ENCODE measurements at places on chromosomes 7 and 10.
A peak's percentile ranks its signal among the peaks of the same experiment; 100 is the strongest.

DNA sequence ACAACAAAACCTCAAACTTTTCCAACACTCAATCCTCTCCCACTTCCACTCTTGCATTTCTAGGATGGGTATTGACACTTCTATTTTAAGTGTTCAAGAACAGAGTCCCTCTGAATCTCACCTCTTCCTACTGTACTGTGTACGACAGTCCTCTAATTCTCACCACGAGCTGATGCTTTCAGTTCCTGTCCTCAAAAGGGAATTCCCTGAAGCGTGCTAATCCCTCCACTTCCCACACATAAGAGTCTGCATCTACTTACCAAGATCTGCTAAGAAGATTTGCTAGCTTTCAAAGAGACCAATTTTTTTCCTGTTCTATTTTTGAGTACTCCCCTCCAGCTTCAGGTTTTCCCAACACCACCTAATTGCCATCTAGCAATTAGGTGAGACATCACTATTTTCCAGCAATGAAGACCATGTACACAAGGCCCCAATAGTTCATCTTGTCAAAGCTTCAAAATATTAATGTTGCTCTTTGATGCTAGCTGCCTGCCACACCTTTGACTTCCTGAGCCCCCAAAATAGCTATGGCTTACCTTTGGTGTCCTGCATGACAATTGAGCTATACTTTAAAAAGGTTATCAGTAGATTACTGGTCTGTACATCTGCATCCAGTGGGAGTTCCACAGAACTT, 54.4 kb downstream of the ARMH3 start:
- no peak for DNase-seq

- no peak for DNase-seq
These were observed 1.3 kb downstream of the NFE2L3 start for GRCh38 chr7:26153241-26153822.

DNA sequence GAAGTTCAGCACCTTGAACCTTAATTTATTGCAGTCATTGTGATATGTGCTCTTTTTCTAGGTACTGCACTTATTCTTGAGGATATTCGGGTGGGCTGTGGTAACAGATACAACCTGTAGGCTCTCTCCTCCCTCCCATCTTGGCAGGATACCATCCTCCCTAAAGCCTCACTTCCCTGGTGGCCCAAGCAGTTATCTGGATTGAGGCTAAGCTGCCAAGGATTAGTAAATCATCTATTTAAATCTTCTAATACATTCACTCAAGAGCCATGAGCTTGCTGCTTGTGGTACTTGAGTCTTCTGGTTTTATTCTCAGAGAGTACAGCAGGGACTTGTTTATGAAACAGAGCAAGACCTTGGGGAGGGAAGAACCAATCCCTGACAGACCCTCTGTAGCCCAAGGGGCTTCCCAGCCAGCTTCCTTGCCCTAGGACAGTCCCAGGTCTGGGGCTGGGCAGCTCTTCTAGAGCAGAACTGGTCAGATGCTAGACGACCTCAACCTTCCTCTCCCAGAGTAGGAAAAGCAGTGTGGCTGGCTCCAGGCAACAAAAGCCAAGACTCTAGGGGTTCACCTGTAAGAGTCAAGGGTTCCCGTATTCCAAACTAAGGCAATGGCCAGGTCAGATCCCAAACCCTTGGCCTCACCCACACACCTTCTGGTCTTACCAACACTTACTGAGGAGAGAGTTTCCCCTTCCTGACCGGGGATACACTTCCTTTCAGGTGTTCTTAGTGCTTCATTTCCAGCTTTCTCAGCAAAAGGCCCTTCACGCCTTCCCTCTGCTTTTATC, 21.3 kb downstream of the WNT8B start:
- DNase-seq: no peak

DNA sequence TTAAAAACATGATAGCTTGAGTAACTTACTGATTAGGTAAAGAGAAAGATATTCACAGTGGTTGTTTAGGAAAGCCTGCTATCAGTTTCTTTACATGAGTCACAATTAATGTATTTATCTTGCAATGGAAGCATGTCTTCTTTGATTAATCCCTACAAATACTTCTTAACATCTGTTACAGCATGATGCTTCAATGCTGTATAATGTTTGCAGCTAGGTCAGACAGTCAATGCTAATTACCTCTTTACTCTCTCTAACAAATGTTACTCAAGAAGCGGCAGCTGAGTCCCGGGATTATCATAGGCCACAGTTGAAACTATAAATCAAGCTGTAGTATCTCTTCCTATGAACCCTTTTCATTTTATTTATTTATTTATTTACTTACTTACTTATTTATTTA, 33.2 kb downstream of the ACBD5 start:
- DNase-seq: no peak

DNA sequence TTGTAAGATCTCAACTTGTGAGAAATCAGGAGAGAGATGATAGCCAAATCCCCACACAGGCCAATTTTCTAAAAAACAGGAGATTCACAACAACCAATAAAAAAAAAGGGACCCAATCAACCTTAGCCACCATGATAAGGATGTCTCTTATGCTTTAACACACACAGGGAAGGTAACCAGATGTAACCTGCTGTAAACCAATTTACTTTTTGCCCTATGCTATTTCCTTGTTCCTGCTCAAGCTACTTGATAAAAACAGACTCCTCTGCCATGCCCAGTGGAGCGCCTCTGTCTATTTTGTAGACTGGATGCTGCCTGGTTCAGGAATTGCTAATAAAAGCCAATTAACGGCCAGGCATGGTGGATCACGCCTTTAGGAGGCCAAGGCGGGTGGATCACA, 123.5 kb upstream of the NPVF start:
- no peak for DNase-seq

DNA sequence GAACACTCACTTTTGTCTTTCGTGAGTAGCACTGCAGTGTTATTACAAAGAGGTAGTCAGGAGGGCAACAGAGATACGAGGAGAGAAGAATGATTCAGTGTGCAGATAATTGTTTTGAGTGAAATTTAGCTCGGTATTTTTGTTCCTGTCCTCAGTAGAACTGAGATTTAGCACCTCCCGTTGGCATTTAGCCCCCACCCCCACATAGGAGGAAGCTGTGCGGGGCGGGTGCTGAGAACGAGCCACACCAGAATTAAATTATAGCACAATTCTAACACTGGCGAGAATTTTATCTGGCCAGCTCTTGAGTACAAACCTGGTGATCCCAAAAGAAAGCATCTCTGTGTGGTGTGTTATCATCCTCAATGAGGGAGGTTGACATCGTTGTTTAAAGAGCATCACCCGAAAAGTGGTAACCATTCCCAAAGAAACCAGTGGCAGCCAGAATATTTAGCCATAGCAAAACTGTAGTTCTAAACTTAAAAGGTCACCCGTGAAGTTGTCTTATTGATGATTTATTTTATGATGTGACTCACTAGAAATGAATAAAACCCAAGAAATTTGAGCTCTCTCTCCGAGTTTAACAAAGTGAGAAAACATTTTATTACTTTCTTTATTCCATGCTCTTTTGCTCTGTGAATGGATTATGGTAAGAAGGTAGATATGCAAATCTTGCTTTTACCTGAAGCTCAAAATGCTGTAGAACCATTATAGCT, 612.2 kb downstream of the SUGCT start:
- DNase-seq: no peak

DNA sequence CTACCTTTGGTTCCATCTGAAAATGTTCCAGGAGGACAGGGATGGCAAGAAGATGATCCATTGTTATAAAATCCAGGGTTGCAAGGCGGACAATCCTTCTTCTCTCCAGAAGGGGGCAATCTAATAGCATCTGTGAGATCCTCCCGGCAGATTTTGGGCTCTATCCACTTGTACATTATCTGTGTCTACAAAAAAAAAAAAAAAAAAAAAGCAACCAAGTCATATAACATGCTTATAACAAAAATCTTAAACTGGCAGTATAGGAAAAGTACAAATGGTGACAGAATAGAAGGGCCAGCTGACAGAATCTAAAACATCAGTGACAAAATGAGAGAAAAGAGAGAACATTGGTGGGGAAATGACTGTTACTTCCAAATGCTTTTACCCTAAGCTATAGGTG, 132.7 kb downstream of the ELAPOR2 start:
- DNase-seq: no peak

DNA sequence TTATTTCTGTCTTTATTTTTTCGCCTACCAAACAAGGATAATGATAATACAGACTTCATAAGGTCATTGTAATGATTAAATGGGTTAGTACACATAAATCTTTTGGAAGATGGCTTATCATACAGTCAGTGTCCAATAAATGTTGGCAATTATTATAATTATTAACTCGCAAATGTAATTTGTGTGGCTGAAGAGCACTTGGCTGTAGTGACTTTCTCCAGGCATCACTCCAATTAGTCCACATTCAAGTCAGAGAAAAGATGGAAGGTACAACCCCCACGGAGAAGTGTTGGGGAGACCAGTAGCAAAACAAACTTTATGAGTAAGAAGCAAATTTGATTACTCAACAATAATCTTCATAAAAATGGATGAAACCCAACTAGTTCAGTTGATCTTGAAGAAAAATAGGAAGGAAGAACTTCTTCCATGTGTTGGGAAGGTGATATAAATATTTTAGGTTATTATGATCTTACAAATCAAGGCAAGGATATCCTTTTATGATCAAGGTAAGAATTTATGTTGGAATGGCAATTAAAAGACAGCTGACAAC, 5.1 kb downstream of the AOAH start:
- DNase-seq: no peak

DNA sequence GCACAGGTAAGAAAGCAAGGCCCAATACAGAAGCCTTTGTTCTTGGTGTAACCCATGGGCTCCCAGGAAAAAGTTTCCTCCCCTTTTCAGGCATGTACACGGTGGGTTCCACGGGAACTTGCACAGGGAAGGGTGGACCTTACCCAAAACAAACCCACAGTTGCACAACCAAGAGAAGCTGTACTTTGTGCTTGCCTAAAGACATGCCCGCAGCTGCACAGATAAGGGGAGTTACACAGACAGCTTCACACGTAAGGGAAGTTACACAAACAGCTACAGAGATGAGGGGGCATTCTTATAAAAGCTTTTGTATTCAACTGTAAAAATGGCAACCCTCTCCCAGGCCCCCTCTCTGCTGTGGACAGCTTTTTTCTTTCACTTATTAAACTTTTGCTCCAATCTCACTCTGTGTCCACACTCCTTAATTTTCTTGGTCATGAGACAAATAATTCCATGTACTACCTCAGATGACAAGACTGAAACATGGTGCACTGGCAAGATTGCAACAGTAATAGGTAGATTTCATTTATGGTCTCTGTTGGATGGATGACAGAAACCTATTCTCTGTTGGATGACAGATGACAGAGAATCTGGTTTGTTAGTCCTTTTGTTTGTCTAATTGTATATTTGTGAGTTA, 72.9 kb downstream of the ATE1 start:
- no peak for DNase-seq

DNA sequence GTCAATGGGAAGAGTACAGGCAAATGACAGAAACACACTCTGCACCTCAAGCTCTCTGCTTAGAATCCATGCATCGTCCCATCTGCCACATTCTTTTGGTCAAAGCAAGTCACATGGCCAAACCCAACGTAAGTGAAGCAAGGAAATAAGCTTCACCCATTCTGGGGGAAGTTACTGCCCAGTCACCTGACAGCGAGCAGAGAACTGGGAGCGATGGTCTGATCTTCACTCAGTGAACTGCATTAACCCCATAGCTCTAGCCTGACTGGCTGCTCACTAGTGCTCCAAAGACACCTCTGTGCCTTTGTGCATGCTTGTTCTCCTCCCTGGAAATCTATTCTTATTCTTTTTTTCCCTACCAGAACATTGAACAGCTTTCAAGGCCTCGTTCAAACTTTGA, 89.9 kb downstream of the APBB1IP start:
- DNase-seq: no peak

- DNase-seq: no peak
These were observed 45.1 kb upstream of the ZPBP start for GRCh38 chr7:50138101-50138500.

DNA sequence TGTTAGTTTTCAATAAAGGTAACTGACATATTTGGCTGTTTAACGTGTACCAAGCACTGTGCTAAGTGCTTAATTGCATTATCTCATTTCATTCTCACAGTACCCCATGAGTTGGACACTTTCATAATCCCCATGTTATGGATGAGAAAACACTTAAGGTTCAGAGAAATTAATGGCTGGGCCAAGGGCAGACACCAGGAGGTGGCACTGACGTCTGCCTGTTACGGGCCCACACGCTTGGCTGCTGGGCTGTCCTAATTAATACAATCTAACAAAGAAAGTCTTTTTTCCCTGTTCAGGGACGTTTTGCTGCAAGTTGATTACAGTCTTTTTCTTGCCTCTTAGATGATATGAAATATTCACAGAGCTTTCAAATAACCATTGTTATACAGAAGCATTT, 16.1 kb downstream of the DYDC2 start:
- DNase-seq: no peak

- DNase-seq: no peak
These were observed 871 bp upstream of the CCL24 start for GRCh38 chr7:75814407-75814947.

GRCh38 chr7:41809529-41809939, 106.6 kb upstream of the INHBA start:
- no peak for DNase-seq

- peak; percentile 65 for DNase-seq
These were observed 69.1 kb downstream of the INPP5A start for GRCh38 chr10:132606536-132607316.

DNA sequence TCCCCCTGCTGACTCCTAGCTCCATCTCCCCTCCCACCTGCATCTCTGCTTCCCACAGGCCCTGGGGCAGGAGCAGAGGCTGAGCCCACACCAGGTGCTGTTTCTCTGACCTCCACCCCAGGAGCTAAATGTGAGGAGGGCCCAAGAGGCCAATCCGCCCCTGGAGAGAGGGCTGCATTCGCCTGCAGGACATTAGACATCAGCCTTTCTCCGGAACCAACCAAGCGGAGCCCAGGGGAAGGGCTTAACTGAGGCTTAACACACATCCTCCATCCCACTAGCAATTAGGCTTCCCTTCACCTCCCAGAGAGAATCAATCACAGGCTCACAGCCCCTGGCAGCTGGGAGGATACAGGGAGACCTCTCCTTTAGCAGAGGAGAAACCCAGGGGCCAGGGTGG, 50.5 kb downstream of the SH3PXD2A start:
- DNase-seq: no peak

DNA sequence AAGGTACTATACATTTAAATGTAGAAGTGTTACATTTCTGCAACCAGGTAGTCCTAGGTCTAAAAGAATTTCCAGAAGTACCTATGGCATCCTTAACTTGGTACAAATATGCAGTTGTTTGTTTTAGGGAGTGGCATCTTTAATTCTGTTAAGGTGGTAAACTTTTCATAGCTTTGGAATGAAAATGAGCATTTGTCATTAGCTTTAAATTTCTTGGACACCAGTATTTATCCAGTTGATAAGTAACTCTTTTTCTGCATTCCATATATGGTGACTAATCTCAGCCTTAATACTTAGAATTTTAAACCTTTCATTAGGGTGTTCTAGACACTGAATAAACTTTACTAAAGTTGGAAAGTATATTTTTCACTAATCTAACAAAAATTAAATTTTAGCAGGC, 10.8 kb downstream of the SLF2 start:
- no peak for DNase-seq

All from hypothalamus (tissue), 51 donors.